Cardiac muscle cell (in vitro differentiated cells and primary cell): ENCODE measurements at places on chromosomes 3 and 15. TPM values are rescaled to one million over a fixed set of nuclear protein-coding genes. Genes with fewer than 3 reads are reported as not detected.

GRCh38 chr3:97871801-97872524 is 50.2 kb downstream of the CRYBG3 start:
- DNase-seq = peak; percentile 91

GRCh38 chr15:70502529-70502928 is 260.8 kb downstream of the UACA start:
- no peak for DNase-seq

DNA sequence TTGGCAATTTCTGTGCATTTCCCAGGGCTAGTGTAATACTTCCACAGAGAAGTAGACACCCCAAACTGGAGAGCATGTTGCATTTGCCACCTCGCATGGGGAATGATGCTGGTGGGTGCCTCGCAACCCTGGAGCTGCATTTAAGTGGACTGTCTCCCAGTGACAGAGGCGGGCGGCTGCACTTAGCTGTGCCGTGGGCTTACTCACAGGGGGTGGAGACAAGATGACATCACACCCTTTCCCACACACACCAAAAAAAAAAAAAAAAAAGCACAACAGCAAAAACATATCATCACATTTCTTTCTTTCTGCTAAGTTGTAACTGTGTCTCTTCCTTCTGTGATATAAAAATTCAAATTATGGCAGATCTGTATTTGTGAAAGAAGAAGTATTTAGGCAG is at the start of gene ABI3BP:
Gene ABI3BP, minus strand, starts transcription at position 113 of the 400 bp plus-strand sequence. Its CDS starts 37 bp downstream, at position 76.
- peak; percentile 88 for DNase-seq

Gene SELENOS
- polyA plus RNA-seq = 78.0 and 103 TPM in 2 replicates

DNA sequence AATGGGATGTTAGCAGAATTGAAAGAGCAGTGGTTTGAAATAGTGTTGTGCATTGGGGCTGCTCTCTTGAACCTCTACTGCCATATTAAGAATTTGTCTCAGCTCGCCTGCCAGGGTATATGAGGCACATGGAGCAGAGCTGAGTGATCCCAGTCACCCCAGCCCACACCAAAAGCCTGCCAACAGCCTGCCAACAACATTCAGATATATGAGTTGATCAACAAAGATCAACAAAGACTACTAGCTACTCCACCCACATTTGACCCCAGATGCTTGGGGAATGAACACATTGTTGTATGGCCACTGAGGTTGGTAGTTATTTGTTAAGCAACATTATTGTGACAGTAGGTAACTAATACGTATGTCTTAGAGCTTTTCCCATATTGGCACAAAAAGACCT is 570.9 kb upstream of the IL12A start:
- DNase-seq = no peak
